ENCODE measurements at places on chromosomes 7 and 10. TPM values are rescaled to one million over a fixed set of nuclear protein-coding genes. Genes with fewer than 3 reads are reported as not detected.

GRCh38 chr7:23299770-23300300 lies 696 bp downstream of the MALSU1 start:
- DNase-seq, result no peak

DNA sequence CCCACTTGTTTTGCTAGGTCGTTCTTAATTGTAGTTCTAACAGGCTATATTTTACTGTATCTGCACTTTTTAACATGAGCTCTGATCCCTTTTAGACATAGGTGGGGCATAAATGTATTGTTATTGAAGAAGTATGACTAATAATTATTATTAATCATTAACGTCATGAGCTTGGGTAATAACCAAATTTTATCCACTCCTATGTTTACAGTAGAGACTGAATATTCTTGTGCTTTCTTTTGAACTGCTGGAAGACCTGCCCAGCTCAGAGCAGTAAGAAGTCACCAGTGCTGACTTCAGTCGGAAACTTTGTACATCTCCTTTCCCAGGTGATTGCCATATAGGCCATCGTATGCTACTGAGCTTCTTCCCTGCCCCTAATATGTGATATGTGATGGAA lies 18.7 kb downstream of the PKD2L1 start:
- DNase-seq, result no peak

- no peak for DNase-seq
These were observed 40.1 kb downstream of the IQUB start for GRCh38 chr7:123494193-123494796.

DNA sequence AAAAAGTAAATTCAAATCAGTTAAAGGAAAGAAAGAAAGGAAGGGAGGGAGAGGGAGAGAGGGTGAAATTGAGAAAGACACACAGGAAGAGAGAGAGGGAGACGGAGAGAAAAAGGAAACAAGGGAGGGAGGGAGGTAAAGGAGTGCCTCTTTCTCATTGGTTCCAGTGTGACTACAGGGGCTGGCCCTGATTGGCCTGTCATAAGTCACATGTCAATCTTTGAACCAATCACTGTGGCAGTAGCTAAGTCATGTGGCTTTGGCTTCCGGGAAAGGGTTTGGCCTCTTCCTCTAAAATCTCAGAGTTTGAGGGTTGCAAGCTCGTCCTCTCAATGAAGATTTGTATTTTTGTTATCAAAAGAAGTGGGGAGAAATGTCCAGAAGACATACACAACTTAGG lies 150.2 kb downstream of the RAB11FIP2 start:
- DNase-seq, result no peak

DNA sequence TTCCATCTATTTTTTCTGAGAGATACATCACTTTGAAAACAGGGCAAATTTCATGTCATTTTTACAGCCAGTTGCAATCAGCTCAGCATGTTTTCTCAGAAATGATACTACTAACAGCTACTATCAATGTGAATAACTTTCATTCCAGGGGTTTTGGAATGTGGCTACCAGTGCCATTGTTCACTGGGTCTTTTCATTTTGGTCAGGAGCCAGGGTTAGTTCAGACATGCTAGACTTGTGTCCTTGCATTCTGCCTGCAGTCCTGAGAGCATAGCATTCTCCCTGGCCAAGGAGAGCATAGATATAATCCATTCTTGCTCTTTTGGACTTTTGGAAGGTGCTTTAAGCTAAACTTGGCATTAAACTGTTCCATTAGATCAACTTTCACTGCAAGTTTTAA lies 160.9 kb upstream of the NEBL start:
- no peak for DNase-seq

DNA sequence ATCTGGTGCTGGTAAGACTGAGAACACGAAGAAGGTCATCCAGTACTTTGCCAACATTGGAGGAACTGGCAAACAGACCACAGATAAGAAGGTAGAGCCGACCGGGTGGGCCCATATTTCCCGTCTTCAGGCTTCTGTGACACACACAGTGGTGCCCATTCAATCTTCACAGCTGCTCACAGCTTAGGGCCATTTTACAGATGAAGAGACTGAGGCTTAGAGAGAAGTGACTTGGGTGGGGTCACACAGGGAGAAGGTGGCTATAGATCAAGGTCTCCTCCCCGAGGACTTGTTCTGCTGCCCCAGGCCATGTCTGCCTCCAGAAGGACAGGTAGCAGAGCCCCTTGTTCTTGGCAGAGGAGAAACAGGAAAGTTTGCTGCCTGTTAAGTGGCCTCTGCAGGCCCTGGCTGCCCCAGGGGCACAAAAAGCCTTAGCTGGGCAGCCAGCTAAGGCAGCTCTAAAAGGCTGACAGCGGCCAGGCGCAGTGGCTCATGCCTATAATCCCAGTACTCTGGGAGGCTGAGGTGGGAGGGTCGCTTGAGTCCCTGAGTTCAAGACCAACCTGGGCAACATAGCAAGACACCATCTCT lies 22.6 kb upstream of the MYH16 start:
- DNase-seq, result no peak

DNA sequence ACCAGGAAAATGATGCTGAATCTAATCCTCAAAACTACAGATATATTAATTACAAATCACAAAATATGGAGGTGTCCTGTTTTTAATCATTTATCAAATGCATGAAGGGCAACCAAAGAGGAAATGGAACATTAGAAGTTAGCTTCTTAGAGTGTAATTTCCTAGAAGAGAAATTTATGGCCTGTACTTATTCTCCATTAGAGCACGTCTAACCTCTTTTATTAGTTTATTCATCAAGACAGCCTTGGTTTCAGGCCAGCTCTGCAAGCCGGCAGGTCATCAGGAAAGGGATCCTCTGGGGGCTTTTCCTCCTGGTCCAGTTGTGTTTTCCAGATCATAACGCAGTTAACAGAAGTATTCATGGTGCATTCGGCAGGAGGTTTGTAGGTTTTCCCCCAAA lies 517.6 kb downstream of the KCNMA1 start:
- no peak for DNase-seq

- DNase-seq, result no peak
These were observed 35.2 kb upstream of the BMPER start for GRCh38 chr7:33870120-33870519.

GRCh38 chr7:157849726-157850125 lies 512.9 kb downstream of the DNAJB6 start:
- DNase-seq, result no peak

DNA sequence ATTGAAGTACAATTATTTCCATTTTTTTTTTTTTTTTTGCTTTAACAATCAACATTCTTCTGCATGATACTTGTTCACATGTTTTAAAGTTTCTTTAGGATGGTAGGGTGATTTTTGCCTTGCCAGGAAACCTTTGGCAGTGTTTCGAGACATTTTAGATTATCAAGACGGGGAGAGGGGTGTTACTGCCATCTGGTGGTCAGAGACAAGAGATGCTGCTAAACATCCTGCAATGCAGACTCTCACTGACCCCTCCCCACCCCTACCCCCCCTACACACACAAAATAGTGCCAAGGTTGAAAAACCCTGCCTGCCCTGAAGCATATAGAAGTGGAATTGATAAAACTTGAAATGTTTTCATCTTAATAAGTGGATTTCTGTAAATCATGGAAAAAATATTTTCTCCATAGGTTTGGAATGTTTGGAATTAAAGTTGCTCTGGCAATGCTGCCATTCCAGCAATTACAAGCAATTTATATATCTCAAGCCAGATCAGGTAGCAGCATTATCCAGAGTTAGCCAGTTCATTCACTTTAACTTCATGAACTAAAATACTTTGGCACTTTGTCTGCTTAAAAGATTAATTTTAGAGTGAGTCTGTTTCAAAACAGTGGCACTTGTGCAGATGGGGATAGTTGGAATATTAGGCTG lies 62.1 kb downstream of the SDHAF3 start:
- no peak for DNase-seq

- no peak for DNase-seq
These were observed 212.7 kb downstream of the ADK start for GRCh38 chr10:74363727-74364126.

GRCh38 chr7:155986497-155987160 lies 174.4 kb upstream of the SHH start:
- DNase-seq, result no peak

DNA sequence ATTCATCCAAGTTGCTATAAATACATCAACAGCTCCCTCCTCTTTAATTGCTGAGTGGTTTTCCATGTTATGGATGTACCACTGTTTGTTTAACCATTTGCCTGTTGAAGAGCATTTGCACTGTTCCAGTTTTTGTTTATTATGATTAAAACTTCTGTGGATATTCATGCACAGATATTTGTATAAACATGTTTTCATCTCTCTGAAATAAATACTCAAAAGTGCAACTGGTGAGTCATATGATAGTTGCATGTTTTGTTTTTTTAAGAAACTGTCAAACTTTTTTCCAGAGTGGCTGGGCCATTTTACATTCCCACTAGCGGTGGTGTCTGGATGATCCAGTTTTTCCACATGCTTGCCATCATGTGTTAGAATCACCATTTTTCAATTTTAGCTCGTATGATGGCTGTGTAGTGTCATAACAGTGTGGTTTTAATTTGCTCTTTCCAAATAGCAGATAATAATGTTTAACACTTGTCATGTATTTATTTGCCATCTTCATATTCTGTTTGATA lies 33.6 kb downstream of the MEOX2 start:
- no peak for DNase-seq

TMEM26 gene
- not detected for total RNA-seq

GTPBP10 gene
- 29.3 TPM for total RNA-seq

FOXI2 gene
- total RNA-seq, result not detected

JCAD gene
- 0.03 TPM for total RNA-seq

AGMO gene
- total RNA-seq, result not detected

ZNF248 gene
- 12.1 TPM for total RNA-seq

PLAU gene
- total RNA-seq, result 0.62 TPM

FAM25A gene
- not detected for total RNA-seq

PRSS37 gene
- not detected for total RNA-seq
